ENCODE measurements at places on chromosomes 6 and 20. TPM values are rescaled to one million over a fixed set of nuclear protein-coding genes. Genes with fewer than 3 reads are reported as not detected.

MICA gene
- total RNA-seq, result 44.8 TPM

RNF146 gene
- 49.6 TPM for total RNA-seq

GSTA2 gene
- total RNA-seq, result not detected

PI16 gene
- total RNA-seq, result not detected

CAP2 gene
- total RNA-seq, result 2.7 TPM

RAET1G gene
- total RNA-seq, result 65.6 TPM

SLC17A3 gene
- not detected for total RNA-seq

GPSM3 gene
- total RNA-seq, result 1.0 TPM

BHLHE23 gene
- total RNA-seq, result not detected

SESN1 gene
- 20.5 TPM for total RNA-seq

ADTRP gene
- total RNA-seq, result 25.3 TPM

BEND6 gene
- total RNA-seq, result 3.5 TPM

RHAG gene
- not detected for total RNA-seq

RPS10 gene
- 881 TPM for total RNA-seq

DCDC2 gene
- total RNA-seq, result 6.6 TPM

C4A gene
- 1.4 TPM for total RNA-seq

BANF2 gene
- not detected for total RNA-seq

HDGFL1 gene
- not detected for total RNA-seq

CBLN4 gene
- total RNA-seq, result not detected

HLA-DPB1 gene
- not detected for total RNA-seq

PNLDC1 gene
- total RNA-seq, result not detected

PTPN1 gene
- total RNA-seq, result 25.6 TPM

LHFPL5 gene
- 0.07 TPM for total RNA-seq

THEMIS gene
- total RNA-seq, result not detected

FRMD1 gene
- not detected for total RNA-seq

LY6G6D gene
- total RNA-seq, result not detected

SPATA25 gene
- total RNA-seq, result 1.00 TPM

CCND3 gene
- 7.9 TPM for total RNA-seq

PAX1 gene
- total RNA-seq, result not detected
